ENCODE measurements at places on chromosomes 11 and 22.

- H3K4me1 ChIP-seq, result no peaks in the 10 kb centered on the region
- H3K36me3 ChIP-seq, result no peaks in the 10 kb centered on the region
- H3K27ac ChIP-seq, result no peak overlapping the region
- H3K27me3 ChIP-seq, result no peaks in the 10 kb centered on the region
- no peak for DNase-seq
Measured at GRCh38 chr11:69732910-69733309, 29.1 kb upstream of the FGF19 start.

DNA sequence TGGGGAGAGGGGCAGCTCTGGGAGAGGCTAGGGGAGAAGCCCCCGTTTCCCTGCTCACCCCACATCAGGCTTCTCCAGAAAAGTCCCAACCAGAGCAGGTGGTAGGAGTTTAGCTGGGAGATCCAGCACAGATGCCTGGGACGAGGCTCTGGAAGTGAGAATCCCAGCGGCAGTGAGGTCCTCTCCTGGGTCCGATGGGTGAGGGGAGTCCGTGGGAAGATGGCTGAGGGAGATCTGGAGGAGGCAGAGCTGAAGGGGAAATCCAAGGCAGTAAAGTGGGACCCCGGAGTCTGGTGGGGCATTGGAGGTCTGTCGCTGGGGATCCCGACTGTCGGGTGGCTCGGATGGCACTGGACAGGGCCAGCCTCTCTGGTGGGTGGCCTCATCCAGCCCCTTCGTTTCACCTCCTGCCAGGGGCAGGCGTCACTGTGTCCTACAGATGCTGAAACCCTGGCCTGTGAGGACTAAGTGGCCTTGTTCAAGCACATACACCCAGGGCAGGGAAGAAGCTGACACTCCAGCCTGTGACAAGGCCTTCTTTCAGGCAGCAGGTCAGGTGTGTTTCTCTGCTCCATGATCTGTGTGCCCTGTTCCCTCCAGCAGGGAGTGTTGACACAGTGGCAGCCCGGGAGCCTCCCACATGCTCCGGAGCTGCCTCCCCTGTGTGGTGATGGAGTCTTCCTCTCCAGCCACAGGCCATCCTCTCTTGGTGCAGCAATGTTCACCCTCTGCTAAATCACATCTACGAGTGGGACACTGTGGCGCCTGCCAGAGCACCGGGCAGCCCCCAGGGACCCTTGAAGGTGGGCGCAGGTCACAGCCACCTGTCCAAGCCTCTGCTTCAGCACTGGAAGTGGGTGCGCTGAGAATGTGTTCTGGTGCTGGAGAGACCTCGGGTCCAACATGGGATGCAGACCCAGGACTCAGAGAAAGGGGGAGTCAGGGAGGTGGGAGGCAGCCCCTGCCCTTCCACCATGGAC lies 850.8 kb downstream of the BRD1 start:
- no peaks in the 10 kb centered on the region for H3K4me1 ChIP-seq
- H3K27me3 ChIP-seq, result no peaks in the 10 kb centered on the region

- H3K4me3 ChIP-seq, result no peak overlapping the region
- H3K4me1 ChIP-seq, result peaks cover 63% of the 10 kb centered on the region
- H3K36me3 ChIP-seq, result peaks cover 6% of the 10 kb centered on the region
Measured at GRCh38 chr11:114200351-114201133, 95.7 kb upstream of the NNMT start.

DNA sequence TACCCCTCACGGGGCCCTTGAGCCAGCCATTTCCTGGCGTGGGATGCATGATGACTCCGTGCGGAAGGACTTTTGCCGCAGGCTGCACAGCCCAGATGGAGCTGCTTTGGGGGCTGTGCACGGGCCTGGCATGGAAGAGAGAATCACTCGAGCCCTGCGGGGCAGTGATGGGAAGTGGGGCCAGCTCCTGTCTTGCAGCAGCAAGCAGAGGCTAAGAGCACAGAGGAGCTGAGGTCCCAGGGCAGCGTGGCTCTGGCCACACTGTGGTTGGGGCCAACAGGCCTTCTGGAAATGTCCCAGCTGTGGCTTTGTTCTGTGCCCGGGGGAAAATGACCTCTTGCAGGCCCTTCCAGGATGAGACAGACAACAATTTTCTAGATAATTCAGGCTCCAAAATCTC lies 92.7 kb upstream of the TIMP3 start:
- no peaks in the 10 kb centered on the region for H3K4me1 ChIP-seq
- H3K4me3 ChIP-seq, result no peak overlapping the region
- no peak overlapping the region for H3K27ac ChIP-seq
- no peaks in the 10 kb centered on the region for H3K36me3 ChIP-seq
- H3K27me3 ChIP-seq, result no peaks in the 10 kb centered on the region

GRCh38 chr11:94623120-94623735 lies 56.1 kb downstream of the PIWIL4 start:
- peak; percentile 47 for DNase-seq
- no peak overlapping the region for H3K4me3 ChIP-seq
- no peak overlapping the region for H3K27ac ChIP-seq
- H3K36me3 ChIP-seq, result no peaks in the 10 kb centered on the region
- H3K27me3 ChIP-seq, result no peaks in the 10 kb centered on the region
- no peaks in the 10 kb centered on the region for H3K4me1 ChIP-seq

GRCh38 chr11:103892603-103893002 lies 143.8 kb upstream of the DDI1 start:
- no peak overlapping the region for H3K27ac ChIP-seq
- no peaks in the 10 kb centered on the region for H3K27me3 ChIP-seq
- no peak for DNase-seq
- no peaks in the 10 kb centered on the region for H3K4me1 ChIP-seq

GRCh38 chr11:1301220-1302000 lies 8.0 kb downstream of the TOLLIP start:
- H3K27ac ChIP-seq, result no peak overlapping the region
- H3K4me1 ChIP-seq, result peaks cover 44% of the 10 kb centered on the region
- no peak overlapping the region for H3K4me3 ChIP-seq

DNA sequence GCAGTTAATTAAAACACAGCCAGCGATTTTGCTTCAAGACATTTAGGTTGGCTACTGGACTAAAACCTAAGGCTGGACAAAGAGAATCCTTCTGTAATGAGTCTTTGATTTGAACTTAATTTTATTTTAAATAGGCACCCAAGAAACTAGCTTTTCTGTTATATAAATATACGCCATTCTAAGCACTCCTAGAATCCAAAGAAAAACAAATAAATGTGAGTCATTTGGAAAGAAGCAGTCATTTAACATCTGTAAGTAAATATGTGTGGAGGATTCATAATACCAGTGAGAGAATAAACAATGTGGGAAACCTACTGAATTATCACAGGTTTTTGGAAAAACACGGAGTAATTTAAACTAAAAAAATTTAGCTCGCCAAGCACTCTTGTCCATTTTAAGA lies 1.2 kb upstream of the TECTA start:
- H3K27ac ChIP-seq, result no peak overlapping the region
- H3K4me3 ChIP-seq, result no peak overlapping the region
- no peaks in the 10 kb centered on the region for H3K4me1 ChIP-seq
- no peaks in the 10 kb centered on the region for H3K27me3 ChIP-seq

DNA sequence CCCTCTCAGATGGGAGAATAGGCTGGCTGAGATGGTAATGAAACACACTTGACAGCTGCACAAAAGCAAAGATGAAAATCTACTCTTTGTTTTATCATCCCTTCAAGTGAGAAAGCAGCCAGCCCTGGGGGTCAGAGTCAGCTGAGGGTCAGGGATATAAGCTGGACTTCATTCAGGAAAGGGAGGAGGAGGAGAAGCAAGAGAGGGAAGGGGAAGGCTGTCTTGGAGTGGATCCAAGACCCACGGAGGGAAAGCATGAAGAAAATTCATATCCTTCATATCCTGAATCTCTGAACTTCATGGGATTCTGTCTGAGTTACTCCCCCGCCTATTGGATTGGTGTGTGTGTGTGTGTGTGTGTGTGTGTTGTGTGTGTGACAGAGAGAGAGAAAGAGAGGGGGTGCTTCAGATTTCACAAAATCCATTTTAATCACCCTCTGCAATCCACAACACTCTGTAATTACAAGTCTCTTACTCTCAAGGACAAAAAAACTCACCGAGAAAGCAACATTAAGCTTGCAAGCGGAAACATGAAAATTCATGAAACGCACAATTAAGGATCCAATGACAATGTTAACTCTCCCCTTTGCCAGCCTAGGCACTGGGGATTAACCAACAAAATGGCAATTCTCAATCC lies 327.7 kb downstream of the TENM4 start:
- H3K4me3 ChIP-seq, result no peak overlapping the region
- no peaks in the 10 kb centered on the region for H3K4me1 ChIP-seq
- no peaks in the 10 kb centered on the region for H3K27me3 ChIP-seq
- H3K36me3 ChIP-seq, result no peaks in the 10 kb centered on the region
- no peak for DNase-seq

- DNase-seq, result no peak
- no peaks in the 10 kb centered on the region for H3K27me3 ChIP-seq
- peaks cover 11% of the 10 kb centered on the region for H3K4me1 ChIP-seq
Measured at GRCh38 chr11:12775955-12776354, 101.7 kb downstream of the TEAD1 start.

- no peaks in the 10 kb centered on the region for H3K36me3 ChIP-seq
- H3K27me3 ChIP-seq, result no peaks in the 10 kb centered on the region
- H3K27ac ChIP-seq, result no peak overlapping the region
Measured at GRCh38 chr11:28461338-28461737, 353.1 kb downstream of the METTL15 start.

GRCh38 chr11:16945671-16946469 lies 68.3 kb downstream of the PLEKHA7 start:
- peak overlapping the region; percentile 47 for H3K27ac ChIP-seq
- peaks cover 6% of the 10 kb centered on the region for H3K4me1 ChIP-seq
- no peaks in the 10 kb centered on the region for H3K27me3 ChIP-seq
- no peak overlapping the region for H3K4me3 ChIP-seq

DNA sequence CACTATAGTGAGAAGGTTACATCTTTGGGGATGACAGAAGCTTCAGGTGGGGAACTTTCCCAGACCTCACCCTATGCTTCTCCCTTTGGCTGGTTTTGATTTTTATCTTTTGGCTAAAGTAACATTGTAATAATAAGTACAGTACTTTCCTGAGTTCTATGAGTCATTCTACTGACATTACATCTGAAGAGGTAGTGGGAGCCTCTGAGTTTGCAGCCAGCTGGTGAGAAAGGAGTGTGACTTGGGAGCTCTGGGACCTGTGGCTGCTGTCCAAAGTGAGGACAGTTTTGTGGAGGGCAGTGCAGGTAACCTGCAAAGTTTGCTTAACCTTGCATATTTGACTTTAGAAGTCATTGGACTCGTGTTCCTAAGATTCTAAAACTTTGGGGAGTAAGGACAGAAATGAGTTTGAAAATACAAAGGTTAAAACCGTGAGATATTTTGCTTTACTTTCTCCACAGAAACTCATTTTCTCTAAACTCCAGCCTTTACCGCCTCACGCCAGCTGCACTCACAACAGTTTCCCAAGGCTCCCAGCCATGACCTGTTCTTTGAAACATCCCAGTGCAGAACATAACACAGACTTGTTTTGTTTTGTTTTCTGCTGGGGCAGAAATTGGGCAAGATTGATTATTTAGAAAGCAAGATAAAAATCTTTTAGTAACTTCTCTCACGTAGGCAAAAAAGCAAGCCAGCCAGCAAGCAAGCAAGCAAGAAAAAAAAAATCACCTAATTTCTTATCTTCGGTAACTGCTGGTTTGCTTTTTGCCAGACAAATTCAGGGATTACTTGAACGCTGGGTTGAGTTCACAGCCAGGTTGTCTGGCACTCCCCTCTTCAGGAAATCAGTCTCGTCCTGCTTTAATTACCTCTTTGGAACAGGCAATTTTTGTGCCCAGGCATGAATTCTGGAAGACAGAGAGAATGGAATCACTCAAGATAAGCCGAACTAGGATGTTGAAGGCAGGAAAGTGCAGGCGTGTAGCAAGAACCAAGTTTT lies 478.3 kb upstream of the ISX start:
- DNase-seq, result peak; percentile 42
- H3K27ac ChIP-seq, result peak overlapping the region; percentile 59
- H3K4me1 ChIP-seq, result peaks cover 15% of the 10 kb centered on the region
- H3K36me3 ChIP-seq, result no peaks in the 10 kb centered on the region
- H3K4me3 ChIP-seq, result no peak overlapping the region

- H3K27ac ChIP-seq, result no peak overlapping the region
- no peaks in the 10 kb centered on the region for H3K27me3 ChIP-seq
- no peak for DNase-seq
- no peaks in the 10 kb centered on the region for H3K36me3 ChIP-seq
- no peak overlapping the region for H3K4me3 ChIP-seq
- peaks cover 19% of the 10 kb centered on the region for H3K4me1 ChIP-seq
Measured at GRCh38 chr11:125214601-125215565, 50.3 kb downstream of the PKNOX2 start.

- no peaks in the 10 kb centered on the region for H3K36me3 ChIP-seq
- H3K27me3 ChIP-seq, result no peaks in the 10 kb centered on the region
- H3K4me3 ChIP-seq, result no peak overlapping the region
- no peaks in the 10 kb centered on the region for H3K4me1 ChIP-seq
Measured at GRCh38 chr11:8342821-8343681, 79.4 kb upstream of the LMO1 start.

GRCh38 chr11:44988111-44988510 lies 37.4 kb upstream of the TP53I11 start:
- no peaks in the 10 kb centered on the region for H3K4me1 ChIP-seq
- no peak overlapping the region for H3K27ac ChIP-seq
- no peak overlapping the region for H3K4me3 ChIP-seq
- no peak for DNase-seq

GRCh38 chr22:36914390-36914752 lies 943 bp downstream of the CSF2RB start:
- H3K36me3 ChIP-seq, result no peaks in the 10 kb centered on the region
- no peaks in the 10 kb centered on the region for H3K4me1 ChIP-seq
- H3K27ac ChIP-seq, result no peak overlapping the region
- no peaks in the 10 kb centered on the region for H3K27me3 ChIP-seq
- H3K4me3 ChIP-seq, result no peak overlapping the region
- no peak for DNase-seq

DNA sequence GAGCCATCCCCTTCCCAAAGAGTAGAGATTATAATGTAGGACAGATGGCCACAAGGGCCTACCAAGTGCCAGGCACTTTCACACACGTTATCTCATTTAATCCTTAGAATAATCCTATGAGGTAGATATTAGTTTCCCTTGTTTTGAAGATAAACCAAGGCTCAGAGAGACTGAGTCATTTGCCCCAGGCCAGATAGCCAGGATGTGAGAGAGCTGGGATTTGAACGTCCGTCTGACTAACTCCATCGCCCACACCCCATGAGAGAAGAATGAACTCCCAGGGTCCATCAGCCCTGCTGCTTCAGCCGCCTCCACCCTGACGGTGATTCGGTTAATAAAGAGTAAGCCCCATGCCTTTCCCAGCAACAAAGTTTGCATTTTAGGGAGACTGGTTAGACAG lies 10.7 kb downstream of the PRG3 start:
- peaks cover 10% of the 10 kb centered on the region for H3K4me1 ChIP-seq
- H3K27ac ChIP-seq, result no peak overlapping the region
- no peak overlapping the region for H3K4me3 ChIP-seq
